ENCODE measurements at places on chromosomes 5 and 9.

DNA sequence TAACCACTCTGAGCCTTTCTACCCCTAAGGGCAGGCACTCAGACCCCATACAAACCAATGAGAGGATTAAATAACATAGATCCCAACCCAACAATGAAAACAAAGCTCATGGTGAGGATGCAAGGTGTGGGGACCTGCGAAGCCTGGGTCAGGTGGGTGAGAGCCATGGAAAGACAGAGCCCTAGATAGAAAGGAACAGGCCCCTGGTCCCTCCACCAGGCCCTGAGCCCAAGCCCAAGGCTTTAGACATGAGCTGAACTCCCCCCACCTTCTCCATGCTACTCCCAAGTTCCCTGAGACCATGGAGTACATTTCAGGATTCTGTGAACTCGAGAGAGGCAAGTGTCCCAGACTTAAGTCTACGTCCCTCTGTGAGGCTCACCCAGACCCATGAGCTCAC, 106.5 kb downstream of the SAXO1 start:
- no peak for DNase-seq

GRCh38 chr5:155631116-155631515, 617.6 kb downstream of the KIF4B start:
- no peak for DNase-seq

DNA sequence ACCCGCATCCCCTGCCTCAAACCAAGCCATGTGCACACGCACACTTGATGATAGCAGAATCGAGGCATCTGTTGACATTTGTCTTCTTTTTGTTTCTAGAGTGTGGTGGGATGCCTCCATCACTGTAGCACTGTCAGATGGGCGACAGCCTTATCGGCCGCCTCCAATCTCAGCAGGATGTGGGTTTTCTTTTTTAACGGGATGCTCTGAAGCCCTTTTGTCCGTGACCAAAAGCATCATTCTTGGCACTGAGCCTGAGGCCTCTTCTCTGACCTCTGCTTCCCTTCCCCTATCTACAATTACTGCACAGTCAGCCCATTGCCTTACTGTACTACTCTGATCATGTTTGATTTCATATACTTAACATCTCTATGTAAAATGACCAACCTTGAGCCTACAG, 78.3 kb downstream of the LMNB1 start:
- no peak for DNase-seq

GRCh38 chr5:178210686-178211085, 6.4 kb downstream of the HNRNPAB start:
- no peak for DNase-seq

- no peak for DNase-seq
These were observed 46.8 kb upstream of the GRAMD2B start for GRCh38 chr5:126376443-126376842.

DNA sequence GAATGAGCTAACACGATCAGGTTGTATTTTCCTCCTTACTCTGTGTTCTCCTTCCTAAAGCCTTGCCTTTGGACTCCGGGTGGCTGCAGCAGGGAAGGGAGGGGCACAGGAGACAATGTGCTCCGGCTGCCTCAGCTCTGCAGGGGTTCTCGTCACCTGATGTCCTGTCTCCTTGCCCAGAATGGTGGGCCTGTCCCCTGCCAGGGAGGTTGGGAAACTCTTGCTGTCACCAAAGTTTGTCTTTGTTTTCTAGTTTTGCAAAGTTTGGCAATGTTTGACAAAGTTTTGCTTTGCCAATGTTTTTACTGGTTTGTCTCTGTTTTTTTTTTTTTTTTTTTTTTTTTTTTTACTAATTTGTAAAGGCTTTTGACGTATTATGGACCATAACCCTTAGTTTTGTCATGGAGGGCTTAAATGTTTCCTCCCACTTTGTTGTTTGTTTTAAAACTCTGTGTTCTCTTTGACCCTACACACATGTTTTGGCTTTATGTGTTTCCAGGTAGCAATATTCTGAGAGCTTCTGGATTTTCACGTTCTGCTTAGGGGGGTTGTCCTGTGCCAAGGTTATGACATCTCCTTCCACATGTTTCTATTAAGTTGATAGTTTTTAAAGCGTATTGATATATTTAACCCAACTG, 49.3 kb downstream of the GADD45G start:
- no peak for DNase-seq

- DNase-seq, result no peak
These were observed 150.9 kb downstream of the ISOC1 start for GRCh38 chr5:129245489-129245888.

Measured in cortex of kidney (tissue), 1 donor.